ENCODE measurements at places on chromosomes 2 and 18.

DNA sequence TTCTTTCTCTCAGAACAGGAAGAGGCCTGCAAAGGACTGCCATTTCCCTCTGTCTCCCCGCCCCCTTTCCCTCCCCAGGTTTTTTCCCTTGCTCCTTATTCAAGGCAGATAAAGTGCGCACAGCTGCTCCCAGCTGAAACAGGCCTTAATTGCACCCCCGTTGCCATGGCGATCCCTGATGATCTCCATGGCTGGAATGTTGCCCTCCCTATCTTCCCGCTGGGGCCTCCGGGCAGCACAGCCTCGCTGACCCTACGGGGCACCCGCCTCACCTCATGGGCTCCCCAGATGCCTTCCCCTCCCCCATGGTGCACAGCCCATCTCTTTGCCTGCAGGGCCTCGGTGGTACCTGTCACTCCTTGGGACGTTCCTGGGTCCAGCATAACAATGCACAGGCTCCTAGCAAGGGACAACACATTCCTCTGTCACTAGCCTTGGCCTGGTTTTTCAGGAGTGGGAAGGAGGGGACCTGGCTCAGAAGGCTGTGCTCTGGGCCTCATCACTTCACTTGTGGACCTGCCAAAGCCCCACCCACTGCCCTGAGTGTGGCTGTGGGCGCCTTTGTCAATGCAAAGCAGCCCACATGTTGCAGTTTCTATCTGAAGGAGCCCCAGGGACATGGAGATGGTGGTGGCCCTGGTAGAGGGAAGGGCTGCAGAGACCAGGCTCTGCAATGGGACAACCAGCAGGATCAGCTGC is 115.0 kb downstream of the CELF4 start:
- no peak for DNase-seq

GRCh38 chr2:31256611-31257382 is 22.8 kb downstream of the EHD3 start:
- no peak for DNase-seq

DNA sequence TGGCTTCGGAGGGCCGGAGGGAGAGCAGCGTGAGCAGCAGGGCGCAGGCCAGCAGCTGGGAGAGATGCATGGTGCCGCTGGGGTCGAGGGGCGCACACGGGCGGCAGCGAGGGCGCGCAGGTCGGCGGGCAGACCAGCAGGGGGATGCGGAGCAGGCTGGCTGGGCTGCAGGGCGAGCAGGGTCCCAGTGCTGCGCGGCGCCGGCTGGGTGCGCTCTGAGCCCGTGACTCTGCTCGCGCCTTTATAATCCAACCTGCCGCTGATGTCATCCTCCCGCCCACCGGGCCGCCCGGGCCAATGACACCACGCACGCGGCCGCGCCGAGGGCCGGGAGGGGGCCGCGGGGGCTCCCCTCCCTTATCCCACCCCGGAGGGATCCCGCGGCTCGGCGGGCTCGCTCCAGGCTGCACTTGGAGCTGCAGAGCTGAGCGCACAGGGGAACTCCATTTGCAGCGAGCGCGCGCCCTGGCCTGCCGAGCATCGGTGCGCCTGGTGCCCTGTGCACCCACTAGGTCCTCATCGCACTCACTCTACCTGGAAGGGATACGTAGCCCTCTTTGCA is at the start of gene NPPC:
TSS of gene NPPC (minus strand) at position 217 of the 562 bp plus-strand sequence. CDS start at position 70, 147 bp downstream.
- peak; percentile 79 for DNase-seq

GRCh38 chr2:219490600-219491130 is 8.0 kb upstream of the GMPPA start:
- DNase-seq: no peak

DNA sequence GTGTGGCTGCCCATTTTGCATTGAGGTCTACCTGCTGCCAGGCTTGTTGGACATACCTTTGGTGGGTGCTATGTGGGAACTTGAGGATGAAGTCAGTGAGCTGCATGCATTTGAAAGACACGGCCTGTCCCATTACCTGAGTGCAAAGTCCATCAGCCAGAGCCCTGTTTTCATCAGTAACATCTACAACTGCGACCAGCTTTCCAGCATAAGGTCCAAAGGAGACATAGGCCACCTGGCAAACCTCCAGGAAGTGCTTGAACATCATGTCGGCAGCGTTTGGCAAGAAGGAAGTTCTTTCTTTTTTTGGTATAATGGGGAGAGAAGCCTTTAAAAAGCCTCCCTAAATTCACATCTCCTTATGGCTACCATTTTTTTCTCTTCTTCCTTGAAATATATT is 143.1 kb downstream of the FAM161A start:
- no peak for DNase-seq

- DNase-seq: no peak
Observed at GRCh38 chr2:51011693-51012092, 20.2 kb downstream of the NRXN1 start.

DNA sequence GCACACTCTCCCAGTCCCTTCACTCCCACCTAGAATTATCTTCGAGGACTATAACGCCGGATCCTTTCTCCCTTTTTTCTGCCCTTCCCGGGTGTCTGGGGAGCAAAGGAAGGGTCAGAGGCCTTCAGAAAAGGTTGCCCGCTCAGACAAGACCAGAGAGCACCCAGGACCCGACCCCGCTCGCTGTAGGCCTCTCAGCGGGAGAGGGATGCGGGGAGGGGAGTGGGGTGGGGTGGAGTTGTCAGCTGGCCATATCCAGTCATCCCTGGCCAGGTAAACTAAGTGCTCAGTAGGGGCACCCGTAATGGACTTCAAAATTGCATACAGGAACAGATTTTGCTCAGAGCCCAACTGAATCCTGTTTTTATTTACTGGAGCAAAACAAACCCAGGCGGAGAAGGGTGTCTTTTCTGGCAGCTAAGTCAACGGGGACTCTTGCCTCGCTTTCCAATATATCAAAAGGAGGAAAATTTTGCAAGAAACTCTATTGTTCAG is 65.0 kb downstream of the NOL4 start:
- no peak for DNase-seq

DNA sequence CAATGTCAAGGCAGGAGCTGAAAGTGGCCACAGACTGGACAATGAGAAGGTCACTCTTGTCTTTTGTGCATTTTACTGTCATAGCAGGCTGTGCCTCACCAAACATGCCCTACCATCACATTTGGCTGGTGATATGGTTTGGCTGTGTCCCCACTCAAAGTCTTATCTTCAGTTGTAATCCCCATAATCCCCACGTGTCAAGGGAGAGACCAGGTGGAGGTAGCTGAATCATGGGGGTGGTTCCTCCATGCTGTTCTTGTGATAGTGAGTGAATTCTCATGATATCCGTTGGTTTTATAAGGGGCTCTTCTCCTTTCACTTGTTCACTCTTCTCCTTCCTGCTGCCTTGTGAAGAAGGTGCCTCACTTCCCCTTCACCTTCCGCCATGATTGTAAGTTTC is 49.6 kb upstream of the STPG4 start:
- DNase-seq: no peak

- DNase-seq: no peak
Observed at GRCh38 chr2:66872986-66873754, 438.2 kb downstream of the MEIS1 start.

- DNase-seq: no peak
Observed at GRCh38 chr2:47038656-47039488, 116.2 kb downstream of the STPG4 start.

Measured in GM06990 (cell line).